ENCODE measurements at places on chromosomes 1 and 21.
A peak's percentile ranks its signal among the peaks of the same experiment; 100 is the strongest.

- no peak for DNase-seq
Observed at GRCh38 chr1:92563457-92564216, 76.9 kb upstream of the GFI1 start.

DNA sequence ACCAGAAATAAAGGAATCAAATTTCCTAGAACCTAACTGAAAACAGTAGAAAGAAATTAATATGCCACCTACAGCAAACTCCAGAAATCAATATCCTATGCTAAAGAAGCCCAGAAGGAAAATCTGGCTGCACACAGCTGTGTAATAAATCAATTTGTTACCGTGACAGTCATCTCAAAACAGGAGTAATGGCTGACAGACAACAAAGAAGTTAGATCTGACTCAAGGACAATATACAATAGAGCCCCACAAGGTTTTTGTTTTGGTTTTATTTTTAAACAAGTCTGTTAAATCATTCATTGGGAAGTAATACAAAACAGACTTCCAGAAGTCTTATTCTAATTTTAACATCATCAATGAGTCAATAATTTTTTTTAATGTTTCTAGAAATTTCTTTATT is 168.4 kb downstream of the RERE start:
- no peak for DNase-seq

- no peak for DNase-seq
Observed at GRCh38 chr1:6673816-6674398, 27.7 kb downstream of the DNAJC11 start.

DNA sequence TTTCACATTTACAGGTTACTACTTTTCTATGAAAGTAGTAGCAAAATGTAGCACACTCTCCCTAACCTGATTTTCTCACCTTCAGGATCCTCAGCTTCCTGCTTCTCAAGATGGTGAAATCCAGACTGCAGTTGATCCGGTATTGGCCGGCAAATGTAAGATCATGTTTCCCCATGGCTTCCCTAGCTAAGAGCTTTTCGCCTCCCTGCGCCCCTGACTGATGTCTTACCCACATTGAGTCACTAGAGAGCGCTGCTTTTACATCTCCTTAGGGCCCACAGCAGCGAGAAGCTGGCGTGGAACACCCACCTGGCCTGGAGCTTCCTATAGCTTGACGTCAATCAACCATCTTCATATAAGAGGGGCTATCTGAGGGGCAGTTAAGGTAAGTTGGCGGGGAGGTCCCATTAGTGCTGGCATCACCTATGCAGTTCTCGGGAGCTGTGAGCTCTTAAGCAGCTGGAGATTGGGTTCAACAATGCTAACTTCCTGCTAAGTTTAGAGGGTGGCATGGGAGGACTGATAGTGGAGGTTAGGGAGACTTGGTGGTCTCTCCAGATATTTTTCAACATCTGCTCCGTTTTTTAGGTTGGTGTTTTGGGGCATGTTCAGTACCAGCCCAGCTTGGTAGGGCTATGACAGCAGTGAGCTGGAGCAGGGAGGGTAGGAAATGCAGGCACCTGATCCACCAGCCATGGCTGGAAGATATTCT is 5.5 kb downstream of the PTPN7 start:
- DNase-seq = no peak

- no peak for DNase-seq
Observed at GRCh38 chr1:86421601-86422280, 2.2 kb upstream of the CLCA2 start.

- DNase-seq = no peak
Observed at GRCh38 chr1:82245345-82246014, 444.7 kb downstream of the ADGRL2 start.

GRCh38 chr1:168664069-168664834 is 64.8 kb downstream of the DPT start:
- peak; percentile 49 for DNase-seq

- DNase-seq = no peak
Observed at GRCh38 chr1:81071072-81071858, 729.5 kb upstream of the ADGRL2 start.

DNA sequence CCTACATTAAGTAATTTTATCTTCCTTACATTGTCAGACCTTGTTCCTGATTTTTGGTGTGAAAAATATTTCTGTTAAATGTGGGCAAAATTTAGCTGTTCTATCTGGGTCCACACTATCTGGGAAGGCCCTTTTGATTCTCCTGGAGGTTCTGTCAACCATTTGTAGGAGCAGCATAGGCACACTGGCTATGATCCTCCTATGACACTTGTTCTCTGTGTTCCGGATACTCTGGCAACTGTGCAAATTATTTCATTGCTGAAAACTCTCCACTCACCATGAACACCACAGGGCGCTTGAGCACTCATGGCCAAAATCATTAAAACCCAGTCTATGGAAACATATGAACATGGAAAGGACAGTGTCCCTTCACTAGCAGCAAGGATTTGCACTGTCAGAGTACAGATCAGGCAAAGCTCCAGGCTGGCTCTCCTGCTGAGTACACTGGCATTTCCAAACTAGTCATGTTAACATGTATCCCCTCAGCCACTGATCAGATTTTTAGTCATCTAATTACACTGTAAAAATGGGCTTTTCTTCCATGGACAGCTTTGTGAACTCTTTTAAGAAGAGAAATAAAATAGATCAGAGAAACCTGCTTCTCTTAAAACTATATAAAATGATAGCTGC is 43.9 kb upstream of the SGIP1 start:
- no peak for DNase-seq

DNA sequence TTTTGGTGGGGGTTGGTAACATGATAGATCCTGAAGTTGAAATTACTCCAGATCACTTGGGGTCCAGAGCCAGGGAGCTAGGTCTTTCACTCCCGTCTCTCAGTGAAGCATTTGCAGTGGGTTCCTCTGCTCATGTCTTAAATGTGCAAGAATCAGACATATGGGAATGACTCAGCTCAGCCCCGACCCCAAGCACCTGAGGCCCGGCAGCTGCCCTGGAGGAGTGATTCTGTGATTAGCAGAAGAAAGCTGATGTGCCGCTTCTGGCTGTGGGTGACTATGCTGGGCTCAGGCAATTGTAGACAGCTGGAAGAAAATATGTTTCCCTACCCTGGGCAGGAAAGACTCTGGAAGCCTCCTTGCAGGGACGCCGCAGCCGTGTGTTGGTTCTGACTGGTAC is 601.7 kb downstream of the NPHP4 start:
- DNase-seq = no peak

DNA sequence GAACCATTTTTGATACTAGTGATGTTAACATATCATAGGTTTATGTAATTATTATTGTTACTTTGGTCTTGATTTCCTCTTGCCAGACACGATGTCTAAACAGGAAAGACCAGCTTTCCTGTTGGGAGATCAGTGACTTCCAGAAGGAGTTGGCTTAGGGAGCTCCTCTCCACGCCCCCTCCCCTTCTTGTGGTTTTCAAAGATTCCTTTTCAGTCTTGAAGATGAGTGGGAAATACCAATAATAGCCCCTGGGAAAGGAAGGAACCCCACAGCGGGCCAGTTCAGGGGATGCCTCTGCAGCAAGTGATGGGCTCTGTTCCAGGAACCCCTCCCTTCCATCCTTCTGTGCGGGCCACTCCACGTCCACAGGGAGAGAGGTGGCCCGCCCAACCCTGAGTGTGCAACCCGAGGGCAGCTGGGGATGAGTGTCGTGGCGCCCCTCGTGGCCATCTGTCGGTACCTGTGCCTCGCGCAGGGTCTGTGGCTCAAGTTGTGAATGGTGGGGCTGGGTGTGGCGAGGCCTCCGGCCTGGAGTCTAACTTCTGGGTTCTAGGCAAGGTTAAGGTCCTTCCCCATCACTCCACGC is 65.7 kb downstream of the TLR5 start:
- DNase-seq = no peak

GRCh38 chr21:26528882-26529281 is 44.2 kb downstream of the CYYR1 start:
- no peak for DNase-seq

DNA sequence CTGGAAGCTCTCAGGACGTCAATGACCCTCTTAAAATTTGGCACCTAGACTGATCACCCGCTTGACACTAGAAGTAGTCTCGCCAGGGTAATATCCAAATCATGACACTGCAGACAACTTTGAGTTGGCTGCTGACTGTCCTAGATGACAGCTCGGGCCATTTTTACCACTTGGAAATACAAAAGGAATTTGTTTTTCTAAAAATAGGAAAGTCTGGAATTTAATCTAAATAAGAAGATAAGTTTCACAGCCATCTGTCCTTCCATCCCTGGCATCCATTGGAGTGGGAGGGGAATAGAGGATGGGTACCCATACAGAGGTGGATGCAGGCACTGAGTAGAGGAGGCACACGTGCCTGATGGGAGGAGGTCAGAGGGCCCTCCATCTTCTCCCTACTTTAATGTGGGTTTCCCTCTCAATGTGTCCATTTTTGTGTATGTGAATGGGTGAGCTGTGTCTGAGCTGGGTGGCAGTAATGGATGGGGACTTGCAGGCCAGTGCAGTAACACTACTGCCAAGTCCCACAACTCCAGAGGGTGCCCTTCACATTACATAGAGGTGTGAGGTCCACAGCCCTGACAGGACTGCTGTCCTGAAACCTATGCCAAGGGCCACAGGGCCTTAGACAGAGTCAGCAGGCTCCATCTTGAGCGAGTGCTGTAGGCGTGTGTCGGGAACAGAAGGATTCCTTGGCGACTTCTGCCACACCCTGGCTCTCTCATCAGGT is 104.8 kb upstream of the IPO9 start:
- DNase-seq = no peak

GRCh38 chr1:64135462-64136223 is 67.8 kb upstream of the UBE2U start:
- no peak for DNase-seq

GRCh38 chr1:37498872-37499617 is 15.5 kb downstream of the MEAF6 start:
- peak; percentile 51 for DNase-seq

Measured in NCI-H2081 treated with DMSO at 0.1 percent for 48 hours (cell line).